Thoracic aorta (tissue), 2 donors: ENCODE measurements at places on chromosomes 5 and 9.

- no peaks in the 10 kb centered on the region for H3K36me3 ChIP-seq
- H3K27ac ChIP-seq, result no peak overlapping the region
- H3K27me3 ChIP-seq, result no peaks in the 10 kb centered on the region
- no peak for DNase-seq
- H3K4me3 ChIP-seq, result no peak overlapping the region
These were observed 14.9 kb upstream of the GFRA3 start for GRCh38 chr5:138289296-138289695.

GRCh38 chr9:37468620-37469019 lies 3.4 kb upstream of the ZBTB5 start:
- no peak for DNase-seq
- no peak overlapping the region for H3K4me3 ChIP-seq
- H3K27ac ChIP-seq, result no peak overlapping the region
- no peaks in the 10 kb centered on the region for H3K27me3 ChIP-seq

DNA sequence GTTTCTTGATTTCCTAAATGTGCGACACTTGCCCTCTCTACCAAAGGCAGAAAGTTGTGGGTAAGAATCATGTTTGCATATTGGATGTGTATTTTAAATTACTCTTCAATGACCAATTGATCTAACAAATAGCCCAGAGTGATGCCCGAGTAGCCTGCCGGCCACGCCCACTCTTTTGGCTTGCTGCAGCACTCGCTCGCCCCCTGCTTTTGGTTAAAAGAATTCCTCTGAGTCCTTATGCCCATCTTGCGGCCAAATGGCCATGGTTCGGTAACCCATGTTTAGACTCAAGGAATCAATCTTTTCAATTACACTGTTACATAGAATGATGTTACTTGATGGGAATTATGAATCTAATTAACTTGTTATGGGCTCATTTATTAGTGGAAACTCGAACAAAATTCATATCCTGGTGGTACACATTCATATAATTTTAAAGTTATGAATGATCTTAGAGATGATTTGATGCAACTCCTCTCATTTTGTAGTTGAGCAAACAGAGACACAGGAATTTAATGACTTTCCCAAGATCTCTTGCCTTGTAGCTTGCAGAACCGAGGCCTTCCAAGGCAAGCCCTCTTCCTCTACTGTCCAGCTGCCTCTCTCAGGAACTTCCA lies 36.5 kb downstream of the PPIC start:
- no peak for DNase-seq
- H3K27me3 ChIP-seq, result no peaks in the 10 kb centered on the region
- no peaks in the 10 kb centered on the region for H3K4me1 ChIP-seq
- H3K27ac ChIP-seq, result no peak overlapping the region
- peaks cover 3% of the 10 kb centered on the region for H3K36me3 ChIP-seq
- no peak overlapping the region for H3K4me3 ChIP-seq

DNA sequence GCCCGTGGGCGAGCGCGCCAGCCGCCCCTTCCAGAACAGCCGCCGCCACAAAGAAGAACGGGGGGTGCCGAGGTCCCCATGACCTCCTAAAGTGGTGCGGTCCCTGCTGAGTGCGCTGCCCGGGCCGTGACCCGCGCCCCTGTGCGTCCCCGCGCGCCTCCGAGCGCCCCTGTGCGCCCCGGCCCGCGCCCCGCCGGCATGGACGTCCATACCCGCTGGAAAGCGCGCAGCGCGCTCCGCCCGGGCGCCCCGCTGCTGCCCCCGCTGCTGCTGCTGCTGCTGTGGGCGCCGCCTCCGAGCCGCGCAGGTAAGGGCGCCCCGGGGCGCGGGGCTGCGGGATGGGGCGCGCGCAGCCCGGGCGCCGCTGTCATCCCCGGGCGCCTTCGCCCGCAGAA lies 384 bp downstream of the COL5A1 start:
- no peak for DNase-seq
- peaks cover 17% of the 10 kb centered on the region for H3K4me1 ChIP-seq
- H3K27me3 ChIP-seq, result no peaks in the 10 kb centered on the region
- peak overlapping the region; percentile 94 for H3K27ac ChIP-seq
- H3K4me3 ChIP-seq, result peak overlapping the region; percentile 87
- H3K36me3 ChIP-seq, result no peaks in the 10 kb centered on the region

- H3K36me3 ChIP-seq, result no peaks in the 10 kb centered on the region
- no peaks in the 10 kb centered on the region for H3K27me3 ChIP-seq
- H3K27ac ChIP-seq, result no peak overlapping the region
- H3K4me1 ChIP-seq, result no peaks in the 10 kb centered on the region
- H3K4me3 ChIP-seq, result no peak overlapping the region
These were observed 288.0 kb upstream of the SMARCA2 start for GRCh38 chr9:1726993-1727759.

GRCh38 chr9:96006961-96007360 lies 131.5 kb downstream of the ERCC6L2 start:
- peaks cover 14% of the 10 kb centered on the region for H3K36me3 ChIP-seq
- H3K27ac ChIP-seq, result no peak overlapping the region
- DNase-seq, result no peak
- no peaks in the 10 kb centered on the region for H3K27me3 ChIP-seq
- H3K4me3 ChIP-seq, result no peak overlapping the region

DNA sequence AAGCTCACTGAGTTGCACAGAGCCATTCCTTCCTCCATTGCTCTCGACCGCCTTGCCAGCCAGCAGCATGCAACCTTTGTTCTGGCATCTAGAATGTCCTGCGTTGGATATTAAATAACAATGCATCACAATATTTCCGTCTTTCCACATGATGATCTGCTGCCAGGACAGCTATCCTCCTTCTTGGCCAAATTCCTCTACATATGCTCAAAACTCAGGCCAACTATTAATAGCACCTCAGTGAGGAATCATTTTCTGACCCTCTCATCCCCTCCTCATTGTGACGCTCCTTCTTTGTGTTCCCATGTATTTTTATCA lies 128.6 kb downstream of the MYO10 start:
- H3K4me3 ChIP-seq, result no peak overlapping the region
- DNase-seq, result no peak
- no peak overlapping the region for H3K27ac ChIP-seq
- H3K4me1 ChIP-seq, result peaks cover 5% of the 10 kb centered on the region

GRCh38 chr9:33415501-33416038 lies 13.2 kb upstream of the AQP7 start:
- no peaks in the 10 kb centered on the region for H3K27me3 ChIP-seq
- H3K4me1 ChIP-seq, result no peaks in the 10 kb centered on the region
- H3K36me3 ChIP-seq, result no peaks in the 10 kb centered on the region
- no peak overlapping the region for H3K4me3 ChIP-seq
- peak; percentile 8 for DNase-seq
- no peak overlapping the region for H3K27ac ChIP-seq

DNA sequence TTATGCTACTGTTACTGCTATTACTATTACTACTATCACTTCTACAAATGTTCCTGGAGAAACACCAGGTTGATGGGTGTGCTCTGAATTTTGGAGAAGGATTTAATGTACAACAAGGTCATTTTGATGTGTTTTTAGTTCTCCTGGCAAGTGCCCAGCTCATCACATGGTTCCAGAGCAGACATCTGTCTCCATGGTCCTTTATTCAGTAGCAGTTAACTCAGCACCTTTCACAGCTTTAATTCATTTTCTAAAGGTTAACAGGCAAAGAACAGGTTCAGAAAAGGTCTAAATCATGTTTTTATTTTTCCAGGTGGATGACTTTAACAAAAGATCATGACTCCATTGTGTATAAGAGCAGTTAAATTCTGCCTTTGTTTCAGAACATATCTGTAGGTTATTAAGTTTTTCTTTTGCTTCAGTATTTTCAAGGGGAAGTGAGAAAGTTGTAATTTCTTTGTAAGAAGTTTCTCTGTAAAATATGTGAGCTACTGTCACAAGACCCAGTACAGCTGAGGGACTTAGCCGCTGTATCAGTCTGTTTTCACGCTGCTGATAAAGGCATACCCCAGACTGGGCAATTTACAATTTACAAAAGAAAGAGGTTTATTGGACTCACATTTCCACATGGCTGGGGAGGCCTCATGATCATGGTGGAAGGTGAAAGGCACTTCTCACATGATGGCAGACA lies 41.9 kb downstream of the MTRR start:
- no peak overlapping the region for H3K27ac ChIP-seq
- H3K36me3 ChIP-seq, result no peaks in the 10 kb centered on the region
- H3K4me3 ChIP-seq, result no peak overlapping the region
- H3K27me3 ChIP-seq, result no peaks in the 10 kb centered on the region

GRCh38 chr5:10645146-10645545 lies 81.3 kb downstream of the ANKRD33B start:
- H3K27ac ChIP-seq, result no peak overlapping the region
- no peaks in the 10 kb centered on the region for H3K36me3 ChIP-seq
- no peaks in the 10 kb centered on the region for H3K27me3 ChIP-seq
- no peak overlapping the region for H3K4me3 ChIP-seq

- H3K27ac ChIP-seq, result peak overlapping the region; percentile 94
- peaks cover 13% of the 10 kb centered on the region for H3K4me1 ChIP-seq
- H3K27me3 ChIP-seq, result no peaks in the 10 kb centered on the region
- H3K36me3 ChIP-seq, result no peaks in the 10 kb centered on the region
These were observed 2.0 kb downstream of the LOX start for GRCh38 chr5:122076050-122076461.

- H3K27ac ChIP-seq, result no peak overlapping the region
- H3K27me3 ChIP-seq, result no peaks in the 10 kb centered on the region
- no peak overlapping the region for H3K4me3 ChIP-seq
- peaks cover 16% of the 10 kb centered on the region for H3K4me1 ChIP-seq
- no peaks in the 10 kb centered on the region for H3K36me3 ChIP-seq
These were observed 557.3 kb downstream of the RAB3C start for GRCh38 chr5:59140133-59140532.

DNA sequence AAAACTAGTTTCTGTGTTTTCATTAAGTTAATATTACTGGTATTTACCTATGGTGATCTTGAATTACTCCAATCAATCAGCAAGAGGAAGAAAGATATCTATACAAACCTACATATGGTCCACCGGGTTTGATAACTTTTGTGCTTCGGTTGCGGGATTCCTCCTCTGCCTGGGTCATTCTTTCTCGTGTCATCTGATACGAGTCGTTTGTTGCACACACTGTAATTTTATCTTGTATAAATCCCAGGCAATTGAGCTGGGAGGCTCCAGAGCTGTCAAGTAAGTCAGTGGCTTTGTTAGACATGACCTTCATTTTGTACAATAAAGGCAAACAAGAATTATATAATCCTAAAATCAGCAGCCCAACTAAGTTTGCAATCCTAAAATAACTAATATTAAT lies 48.0 kb downstream of the ELL2 start:
- H3K4me1 ChIP-seq, result peaks cover 32% of the 10 kb centered on the region
- peaks cover 4% of the 10 kb centered on the region for H3K36me3 ChIP-seq
- no peaks in the 10 kb centered on the region for H3K27me3 ChIP-seq
- no peak for DNase-seq
- H3K27ac ChIP-seq, result no peak overlapping the region

DNA sequence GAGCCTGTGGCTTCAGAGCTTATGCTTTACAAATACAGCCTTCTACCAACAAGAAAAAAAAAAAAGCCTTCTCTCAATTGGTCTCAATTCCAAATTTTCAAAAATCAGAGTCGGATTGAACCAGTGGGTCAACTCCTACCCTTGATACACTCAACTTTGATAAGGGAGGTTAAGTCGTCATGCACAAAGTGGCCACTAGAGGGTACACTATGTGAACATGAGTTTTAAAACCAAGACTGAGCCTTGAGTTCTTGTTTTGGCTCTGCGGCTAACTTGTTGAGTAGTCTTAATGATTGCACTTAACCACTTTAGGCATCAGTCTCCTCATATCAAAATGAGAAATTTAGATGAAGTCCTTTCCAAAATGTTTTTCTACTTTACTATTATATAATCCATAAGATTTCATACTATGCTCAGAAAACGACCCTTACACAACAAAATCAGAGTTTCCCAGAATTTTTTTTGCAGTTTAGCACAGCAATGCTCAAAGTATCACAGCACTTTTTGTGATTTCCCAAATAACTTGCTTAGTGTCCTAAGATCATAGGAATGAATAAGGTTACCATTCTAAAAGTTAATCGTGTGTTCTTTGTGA lies 92.9 kb upstream of the MTAP start:
- no peak for DNase-seq
- no peak overlapping the region for H3K4me3 ChIP-seq
- H3K27ac ChIP-seq, result no peak overlapping the region
- H3K4me1 ChIP-seq, result no peaks in the 10 kb centered on the region
- H3K27me3 ChIP-seq, result no peaks in the 10 kb centered on the region
